Fibroblast of mammary gland (primary cell): ENCODE measurements at places on chromosomes 5 and 9.

DNA sequence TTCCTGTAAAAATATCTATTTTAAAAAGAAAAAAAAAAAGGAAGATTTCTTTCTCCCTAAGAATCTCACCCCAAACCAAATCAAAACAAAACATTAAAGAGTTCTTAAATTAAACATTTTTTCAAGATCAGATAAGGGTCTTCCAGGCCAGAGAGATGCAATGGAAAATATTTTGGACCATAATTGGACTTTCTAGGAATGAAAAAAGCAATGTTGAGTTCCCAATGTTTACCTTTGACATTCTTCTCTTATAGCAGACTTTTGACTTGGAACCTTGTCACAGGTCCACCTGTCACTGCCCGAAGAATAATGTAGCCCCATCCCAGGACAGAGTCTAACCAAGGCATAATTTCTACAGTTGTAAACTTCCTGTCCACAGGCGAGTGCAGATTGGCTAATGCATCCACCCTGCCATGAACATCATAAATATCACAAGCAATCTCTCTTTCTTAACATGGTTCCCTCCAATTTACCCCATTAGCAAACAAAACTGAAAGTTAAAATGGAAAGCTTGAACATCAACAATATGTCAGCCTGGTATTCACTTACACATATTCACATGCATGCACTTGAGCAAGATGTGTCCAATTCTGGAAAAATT, 121.7 kb upstream of the ZNF366 start:
- no peak for DNase-seq

DNA sequence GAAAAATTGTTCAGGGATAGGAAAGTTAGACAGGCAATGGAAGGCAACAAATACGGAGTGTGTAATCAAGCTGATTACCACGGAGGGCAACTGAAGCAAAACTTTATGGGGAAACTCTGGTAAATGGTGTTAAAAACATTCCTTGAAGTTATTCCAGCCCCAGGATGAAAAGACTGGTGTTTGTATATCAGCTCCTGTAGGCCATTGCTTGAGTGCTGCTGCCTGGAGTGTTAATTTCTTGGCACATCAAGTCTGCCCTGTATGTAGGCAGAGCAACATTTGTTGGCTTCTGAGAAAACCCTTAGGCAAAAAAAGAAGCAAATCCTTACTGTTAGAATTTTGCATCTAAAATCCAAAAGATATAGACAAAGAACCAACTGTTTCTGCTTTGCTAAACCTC, 686.5 kb upstream of the ACO1 start:
- no peak for DNase-seq

DNA sequence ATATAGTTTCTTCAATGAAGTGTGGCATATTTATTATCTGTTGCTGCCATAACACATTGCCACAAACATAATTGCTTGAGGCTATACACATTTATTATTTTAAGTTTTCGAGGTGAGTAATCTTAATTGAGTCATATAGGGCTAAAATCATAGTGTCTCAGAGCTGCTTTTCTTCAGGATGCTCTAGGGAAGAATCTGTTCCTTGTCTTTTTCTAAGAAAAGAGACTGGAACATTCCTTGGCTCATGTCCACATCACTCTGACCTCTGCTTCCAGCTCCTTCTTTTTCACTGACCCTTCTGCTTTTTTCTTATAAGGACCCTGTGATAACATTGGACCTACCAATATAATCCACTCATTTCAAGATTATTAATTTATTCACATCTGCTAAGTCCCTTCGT, 632.4 kb upstream of the TYRP1 start:
- DNase-seq: peak; percentile 54

DNA sequence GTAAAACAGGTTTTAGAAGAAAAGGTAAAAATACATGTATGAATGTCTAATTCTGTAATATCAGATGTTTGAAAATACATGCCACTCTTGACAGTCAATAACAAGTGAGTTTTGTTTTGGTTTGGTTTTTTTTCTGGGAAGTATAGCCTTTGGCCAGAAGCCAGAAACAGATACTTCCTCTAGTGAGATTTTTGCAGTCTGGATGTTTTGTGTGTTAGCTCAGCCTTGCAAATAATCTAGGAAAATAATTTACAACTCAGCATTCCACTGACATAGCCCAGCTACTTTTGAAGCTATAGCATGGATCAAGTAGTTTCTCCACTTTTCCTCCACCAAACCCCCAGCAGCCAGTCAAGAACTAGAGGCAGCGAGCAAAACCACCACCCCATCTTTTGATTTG, 56.7 kb downstream of the SLC1A1 start:
- peak; percentile 39 for DNase-seq

DNA sequence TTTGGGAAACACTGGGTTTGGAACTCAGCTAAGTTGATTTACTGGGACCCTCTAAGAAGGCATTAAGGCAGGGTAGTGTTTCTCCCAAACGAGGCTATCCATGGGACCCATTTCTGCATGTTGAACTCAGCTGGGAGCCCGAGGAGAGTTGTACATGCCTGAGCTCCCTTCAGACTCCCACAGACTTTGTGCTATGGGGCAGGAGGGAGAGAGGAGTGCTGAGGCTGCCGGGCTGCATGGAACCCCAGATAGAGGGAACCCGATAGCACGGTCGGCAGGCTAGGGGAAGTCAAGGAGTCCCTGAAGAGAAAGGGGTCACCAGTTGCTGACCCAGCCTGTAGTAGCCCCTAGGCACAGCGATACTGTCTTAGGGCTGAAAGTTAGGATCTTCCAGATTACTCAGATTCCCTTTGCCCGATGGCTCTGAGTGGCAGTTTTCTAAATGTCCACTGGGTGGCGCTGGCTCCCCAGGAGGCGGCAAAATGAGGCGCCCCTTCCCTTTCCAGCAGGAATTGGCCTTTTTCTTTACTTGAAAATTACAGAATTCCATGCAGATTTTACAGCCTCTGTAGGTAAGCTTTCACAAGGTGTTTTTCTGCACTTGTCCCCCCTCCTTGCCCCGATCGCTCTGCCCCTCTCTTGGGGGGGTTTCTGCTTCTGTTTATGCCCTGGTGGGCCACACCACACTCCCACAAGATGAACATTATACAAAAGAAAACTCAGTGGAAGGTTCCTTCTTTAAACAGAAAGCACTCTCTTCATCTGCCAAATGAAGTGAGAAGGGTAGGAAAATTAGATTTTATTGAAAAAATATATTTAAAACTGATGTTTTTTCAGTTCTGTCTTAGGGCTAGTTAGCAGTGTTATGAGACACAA, 17.8 kb downstream of the NANS start:
- DNase-seq: peak; percentile 62

DNA sequence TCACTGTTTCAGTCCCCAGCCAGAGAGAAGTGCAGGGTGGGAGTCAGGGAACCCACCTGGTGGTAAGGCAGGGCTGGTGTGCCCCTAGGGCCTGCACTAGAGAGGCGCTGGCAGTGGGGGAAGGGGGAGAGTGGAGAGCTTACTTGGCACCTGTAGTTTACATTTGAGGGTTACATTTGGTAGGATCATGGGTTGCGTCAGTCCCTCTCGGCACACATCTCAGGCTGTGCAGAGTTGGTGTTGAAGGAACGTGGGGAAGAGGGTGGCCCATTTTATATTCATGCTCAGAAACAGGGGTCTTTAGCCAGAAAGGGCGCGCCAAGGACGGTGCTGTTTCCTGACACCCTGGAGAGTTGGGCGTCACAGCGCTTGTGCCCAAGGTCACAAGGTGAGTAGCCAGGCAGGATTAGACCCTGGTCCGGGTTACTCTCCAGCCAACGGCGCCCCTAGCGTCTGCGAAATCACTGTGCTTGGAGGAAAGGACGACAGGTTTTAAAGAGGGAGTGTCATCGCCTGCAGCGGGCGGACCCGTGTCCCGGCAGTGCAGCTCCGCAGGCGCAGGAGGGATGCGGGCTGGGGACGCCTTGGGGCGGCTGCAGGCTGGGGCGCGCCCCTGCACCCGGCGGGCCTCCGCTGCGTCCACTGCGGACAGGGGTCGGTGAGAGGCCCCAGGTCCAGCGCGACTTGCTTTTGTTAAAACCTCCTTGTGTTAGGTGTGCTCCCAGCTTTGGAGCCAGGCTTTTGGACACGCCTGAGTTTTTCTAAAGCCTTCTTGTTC, 272.6 kb downstream of the FANCC start:
- no peak for DNase-seq

- DNase-seq: peak; percentile 89
Measured at GRCh38 chr5:149938791-149939358, 5.7 kb downstream of the PDE6A start.

GRCh38 chr9:2987679-2988078, 143.8 kb upstream of the PUM3 start:
- DNase-seq: no peak

- DNase-seq: no peak
Measured at GRCh38 chr5:3546028-3546427, 49.6 kb upstream of the IRX1 start.

DNA sequence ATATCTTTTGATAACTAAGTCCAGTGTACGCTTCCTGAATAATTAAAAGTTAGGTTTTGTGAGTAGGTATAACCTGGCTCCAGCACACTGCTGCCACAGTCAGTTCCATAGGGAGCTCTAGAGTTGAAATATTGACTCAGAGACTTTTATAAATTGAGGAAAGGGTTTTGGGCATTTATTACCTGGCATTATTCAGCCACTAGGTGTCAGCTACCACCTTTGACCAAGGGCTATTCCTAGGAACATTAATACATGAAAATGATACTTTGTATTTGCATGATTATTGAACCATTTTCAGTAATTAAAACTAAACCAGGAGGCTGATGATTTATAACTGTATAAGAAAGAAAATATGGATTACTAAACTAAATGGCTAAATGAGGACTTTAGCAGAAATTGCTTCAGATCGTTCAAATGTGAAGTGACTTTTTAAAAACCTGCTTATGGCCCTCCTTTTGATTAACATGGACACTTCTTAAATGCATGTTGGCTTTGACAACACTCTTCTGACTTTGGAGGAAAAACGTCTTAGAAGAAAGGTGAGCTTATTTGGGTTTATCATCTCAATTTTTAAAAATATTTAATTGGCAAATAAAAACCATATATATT, 83.0 kb downstream of the SMC2 start:
- peak; percentile 20 for DNase-seq

DNA sequence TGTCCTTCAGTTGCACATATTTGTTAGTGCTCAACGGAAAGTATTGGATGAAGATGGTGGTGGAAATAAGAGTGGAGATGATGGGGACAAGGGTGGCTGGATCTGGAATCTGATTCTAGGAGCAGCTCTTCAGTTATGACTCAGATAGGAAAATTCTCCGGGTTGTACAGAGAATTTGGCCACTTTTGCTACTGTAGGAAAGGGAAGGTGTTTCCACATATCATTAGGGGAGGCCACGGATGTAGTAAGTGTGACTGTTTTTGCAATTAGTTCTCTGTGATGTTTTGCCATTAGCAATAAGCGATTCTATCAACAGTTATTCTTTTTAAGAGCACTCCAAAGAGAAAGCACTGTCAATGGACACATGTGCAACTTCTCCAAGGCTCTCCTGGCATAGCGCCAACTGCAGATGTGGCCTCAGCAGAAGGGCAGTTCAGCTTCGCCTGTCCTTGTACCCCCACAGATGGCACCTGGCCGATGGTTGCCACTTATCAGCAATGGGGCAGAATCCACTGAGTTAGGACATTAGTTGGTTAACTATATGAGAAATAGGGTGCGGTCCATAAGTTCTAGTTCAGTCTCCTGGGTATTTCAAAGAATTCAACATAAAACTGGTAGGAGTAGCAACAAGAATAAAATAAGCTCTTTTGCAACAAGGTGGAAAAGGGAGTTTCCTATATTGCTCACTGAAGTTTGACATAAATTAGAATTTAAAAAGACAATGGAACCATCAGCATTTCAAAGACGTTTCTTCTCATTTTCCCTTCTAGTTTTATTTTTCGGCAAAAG, 96.3 kb downstream of the ARSB start:
- DNase-seq: no peak

GRCh38 chr9:104374711-104375110, 129.4 kb upstream of the OR13F1 start:
- DNase-seq: no peak

DNA sequence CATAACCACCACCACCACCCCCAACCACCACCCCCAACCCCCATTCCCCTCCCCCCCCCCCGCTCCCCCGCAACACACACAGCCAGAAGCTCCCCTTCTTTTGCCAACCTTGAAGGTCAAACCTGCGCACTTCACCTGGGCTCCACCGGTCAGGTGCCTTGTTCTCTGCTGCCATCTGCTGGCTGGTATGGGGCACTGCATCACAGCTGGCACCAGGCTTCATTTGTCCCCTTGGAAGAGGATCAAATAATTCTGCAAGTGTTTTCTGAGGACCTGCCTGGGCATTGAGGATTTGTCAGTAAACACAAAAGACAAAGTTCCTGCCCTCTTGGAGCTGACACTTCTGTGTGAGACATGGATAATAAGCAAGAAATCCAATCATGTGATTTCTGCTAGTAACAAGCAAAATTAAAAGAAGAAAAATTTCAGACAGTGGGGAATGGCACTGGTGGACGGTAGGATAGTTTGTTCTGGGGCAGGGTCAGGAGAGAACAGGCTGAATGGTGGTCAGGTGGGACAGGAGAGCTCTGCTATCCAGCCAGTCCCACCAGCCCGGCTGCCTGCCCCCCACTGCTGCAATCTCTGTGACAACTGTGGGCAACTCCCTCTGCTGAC, 55.6 kb upstream of the LMX1B start:
- DNase-seq: peak; percentile 29

GRCh38 chr5:159899067-159900049, 16.9 kb upstream of the ADRA1B start:
- peak; percentile 64 for DNase-seq

GRCh38 chr9:133811471-133811870, 73.3 kb upstream of the SARDH start:
- DNase-seq: no peak

- DNase-seq: no peak
Measured at GRCh38 chr5:6557807-6558575, 74.9 kb downstream of the NSUN2 start.

DNA sequence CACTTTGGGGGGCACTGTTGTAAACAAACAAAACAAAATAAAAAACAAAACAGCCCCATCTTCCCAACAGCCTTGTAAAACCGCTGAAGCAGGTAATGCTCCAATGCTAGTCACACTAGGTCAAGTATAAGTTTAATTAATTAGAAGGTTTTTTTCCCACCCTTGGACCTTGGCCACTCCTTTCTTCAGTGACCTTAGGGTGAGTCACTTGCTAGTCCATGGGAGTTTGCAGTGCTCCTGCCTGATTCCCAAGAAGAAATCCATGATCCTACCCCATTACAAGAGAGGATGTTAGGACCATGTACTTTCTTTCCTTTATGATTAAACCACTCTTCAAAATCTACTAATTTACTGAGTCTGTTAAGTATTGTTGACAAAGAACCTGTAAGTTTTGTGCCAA, 192.2 kb upstream of the CDKN2B start:
- peak; percentile 52 for DNase-seq

DNA sequence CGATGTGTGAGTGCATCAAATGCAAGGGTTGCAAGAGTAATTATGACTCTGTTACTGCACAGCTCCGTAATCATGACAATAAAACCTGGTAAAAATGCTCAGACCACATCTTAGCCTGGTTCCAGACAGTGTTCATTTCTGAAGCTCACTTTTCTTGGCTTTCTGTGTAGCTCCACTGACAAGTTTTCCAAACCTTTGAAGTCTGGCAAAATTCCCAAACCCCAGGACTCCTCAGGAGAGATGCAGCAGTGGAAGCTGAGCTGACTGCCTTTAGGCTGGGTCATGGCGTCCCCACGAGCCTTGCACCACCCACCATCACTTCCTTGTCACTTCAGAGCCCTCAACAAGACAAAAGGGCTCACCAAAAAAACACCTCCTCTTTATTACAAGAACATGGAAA, 131.6 kb upstream of the TAS2R1 start:
- no peak for DNase-seq
